OCI-M1 (cell line): ENCODE measurements at places on chromosomes 13 and 19.

- DNase-seq, result peak; percentile 98
These were observed 3.4 kb downstream of the BBC3 start for GRCh38 chr19:47227352-47228167.

GRCh38 chr13:30978981-30979956 is 46.8 kb downstream of the TEX26 start:
- DNase-seq, result peak; percentile 12

- no peak for DNase-seq
These were observed 93.8 kb downstream of the CRYL1 start for GRCh38 chr13:20431687-20432384.

DNA sequence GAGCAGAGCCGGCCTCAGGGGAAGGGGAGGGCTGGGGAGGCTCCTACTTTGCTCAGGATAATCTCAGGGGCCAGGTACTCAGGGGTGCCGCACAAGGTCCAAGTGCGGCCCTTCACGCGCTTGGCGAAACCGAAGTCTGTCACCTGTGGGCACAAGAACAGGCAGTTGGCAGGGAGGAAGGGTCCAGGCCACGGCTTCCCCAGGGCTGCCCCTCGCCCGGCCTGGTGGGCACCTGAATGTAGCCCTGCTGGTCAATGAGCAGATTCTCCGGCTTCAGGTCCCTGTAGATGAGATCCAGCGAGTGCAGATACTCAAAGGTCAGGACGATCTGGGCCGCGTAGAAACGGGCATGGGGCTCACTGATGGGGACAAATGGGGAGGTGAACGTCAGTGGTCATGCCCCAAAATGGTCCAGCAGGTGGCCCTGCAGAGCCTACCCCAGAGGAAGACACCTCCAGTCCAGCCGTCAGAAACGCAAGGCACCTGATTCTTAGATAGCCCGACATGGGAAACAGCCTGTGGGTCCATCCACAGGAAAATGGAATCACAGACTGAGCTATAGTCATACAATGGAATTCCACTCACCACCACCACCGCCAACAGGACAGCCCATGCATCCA is 7.1 kb upstream of the SAMD1 start:
- DNase-seq, result peak; percentile 65

DNA sequence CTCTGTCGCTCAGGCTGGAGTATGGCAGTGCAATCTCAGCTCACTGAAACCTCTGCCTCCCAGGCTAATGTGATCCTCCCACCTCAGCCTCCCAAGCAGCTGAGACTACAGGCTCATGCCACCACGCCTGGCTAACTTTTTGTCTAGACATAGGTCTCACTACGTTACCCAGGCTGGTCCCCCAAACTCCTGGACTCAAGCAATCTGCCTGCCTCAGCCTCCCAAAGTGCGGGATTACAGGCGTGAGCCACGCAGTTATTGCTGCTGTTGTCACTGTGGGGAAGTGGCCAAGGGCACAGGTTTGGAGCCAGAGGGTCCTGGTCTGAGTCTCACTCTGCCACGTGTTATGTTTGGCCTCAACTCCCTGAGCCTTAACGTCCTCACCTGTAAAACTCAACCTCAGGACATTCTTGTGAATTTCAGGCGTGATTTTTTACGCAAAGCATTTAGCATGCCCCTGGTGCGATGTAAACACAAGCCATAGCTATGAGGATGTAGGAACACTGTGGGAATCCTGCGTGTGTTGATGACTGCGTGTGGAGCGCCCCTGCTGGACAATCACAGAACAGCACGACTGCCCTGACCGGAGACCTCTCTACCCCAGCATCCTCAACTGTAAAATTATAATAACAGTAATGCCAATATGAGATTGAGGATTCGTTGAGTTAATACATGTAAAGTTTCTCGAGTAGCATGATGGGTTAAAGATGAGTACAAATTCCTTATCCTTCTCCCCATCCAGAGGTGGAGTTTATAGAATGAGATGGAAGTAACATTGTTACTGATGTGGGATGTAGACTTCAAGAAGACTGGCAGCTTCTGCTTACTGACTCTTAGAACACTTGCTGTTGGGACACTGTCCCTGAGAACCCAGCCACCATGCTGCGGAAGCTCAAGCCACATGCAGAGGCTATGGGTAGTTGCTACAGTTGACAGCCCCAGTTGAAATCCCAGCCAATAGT is 41.8 kb upstream of the PNMA8B start:
- peak; percentile 74 for DNase-seq

DNA sequence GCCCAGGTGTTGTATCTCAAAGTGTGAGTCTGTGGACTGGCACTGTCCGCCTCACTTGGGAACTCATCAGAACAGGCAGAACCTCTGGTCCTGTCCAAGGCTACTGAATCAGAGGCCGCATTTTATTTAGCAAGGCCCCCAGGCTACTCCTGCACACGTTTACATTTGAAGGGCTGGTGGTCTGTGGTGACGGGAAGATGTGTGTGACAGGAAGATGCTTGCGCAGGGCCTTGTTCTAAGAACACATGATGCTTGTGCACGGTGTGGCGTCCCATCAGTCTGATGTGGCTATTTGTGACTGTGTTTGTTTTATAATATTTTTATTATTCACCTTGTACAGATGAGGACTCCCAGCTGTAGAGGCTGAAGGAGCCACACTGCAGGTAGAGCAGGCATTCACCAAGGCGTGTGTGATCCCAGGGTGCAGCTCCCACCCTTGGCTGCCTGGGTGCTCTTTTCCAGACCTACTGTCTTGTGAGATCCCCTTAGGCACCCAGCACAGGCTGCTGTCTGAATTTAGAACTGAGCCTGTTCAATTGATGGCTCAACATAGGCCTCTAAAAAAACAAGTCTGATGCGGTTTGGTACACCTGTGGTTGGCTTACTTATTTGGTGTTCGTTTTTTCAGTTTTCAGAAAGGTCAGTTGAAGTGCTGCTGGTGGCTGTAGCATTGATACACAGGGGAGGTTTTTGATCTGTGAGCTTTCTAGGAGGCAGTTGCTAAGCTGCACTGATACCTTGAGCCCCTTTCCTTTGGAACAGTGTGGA is 3.1 kb downstream of the SLC25A15 start:
- DNase-seq, result no peak

GRCh38 chr19:40224342-40225150 is 1.9 kb downstream of the CCNP start:
- no peak for DNase-seq

DNA sequence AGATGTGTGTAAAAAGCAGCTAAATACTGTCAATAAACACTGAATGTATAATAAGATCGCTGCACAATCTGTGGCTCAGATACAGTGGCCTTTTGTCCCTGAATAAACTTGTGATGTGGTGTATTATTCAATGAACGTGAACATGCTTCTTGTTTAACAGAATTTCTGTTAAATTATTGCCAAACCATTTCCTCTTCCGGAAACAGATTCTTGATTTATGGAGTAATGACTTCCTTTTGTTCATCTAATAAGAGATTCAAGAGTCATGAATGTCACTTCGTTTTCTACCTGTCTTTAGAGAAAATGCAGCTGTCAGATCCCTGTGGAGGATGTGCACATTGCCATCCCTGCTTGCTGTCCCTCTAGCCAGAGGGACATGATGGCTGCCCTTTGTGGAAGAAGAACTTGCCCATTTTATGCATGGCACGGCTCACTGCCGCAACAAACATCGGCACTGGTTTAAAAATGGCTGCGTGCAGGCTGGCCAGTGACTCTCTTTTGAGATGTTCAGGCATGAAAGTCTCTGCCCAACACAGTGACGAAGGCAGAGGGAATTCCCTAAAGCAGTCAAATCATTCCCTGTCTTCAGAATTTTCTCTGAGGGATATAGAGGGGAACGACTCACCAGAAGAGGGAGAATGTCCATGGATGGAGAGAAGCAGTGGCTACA is 3.1 kb upstream of the TNFSF13B start:
- no peak for DNase-seq

DNA sequence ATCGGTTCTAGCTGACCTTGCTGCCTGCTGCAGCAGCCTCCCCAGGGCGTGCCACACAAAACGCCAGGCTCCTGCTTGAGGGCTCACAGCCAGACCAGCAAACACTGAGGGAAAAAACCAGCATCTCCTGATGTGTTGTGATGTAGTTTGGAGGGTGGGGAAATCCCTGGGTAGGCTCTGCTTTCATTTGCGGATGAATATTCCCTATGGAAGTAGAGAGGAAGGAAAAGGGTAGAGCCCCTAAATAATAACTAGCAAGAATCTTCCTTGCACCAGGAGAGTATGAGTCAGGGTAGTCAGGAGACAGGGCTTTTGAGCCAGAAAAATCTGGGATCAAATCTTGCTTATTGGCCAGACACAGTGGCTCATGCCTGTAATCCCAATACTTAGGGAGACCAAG is 545.3 kb downstream of the RFC3 start:
- DNase-seq, result no peak

DNA sequence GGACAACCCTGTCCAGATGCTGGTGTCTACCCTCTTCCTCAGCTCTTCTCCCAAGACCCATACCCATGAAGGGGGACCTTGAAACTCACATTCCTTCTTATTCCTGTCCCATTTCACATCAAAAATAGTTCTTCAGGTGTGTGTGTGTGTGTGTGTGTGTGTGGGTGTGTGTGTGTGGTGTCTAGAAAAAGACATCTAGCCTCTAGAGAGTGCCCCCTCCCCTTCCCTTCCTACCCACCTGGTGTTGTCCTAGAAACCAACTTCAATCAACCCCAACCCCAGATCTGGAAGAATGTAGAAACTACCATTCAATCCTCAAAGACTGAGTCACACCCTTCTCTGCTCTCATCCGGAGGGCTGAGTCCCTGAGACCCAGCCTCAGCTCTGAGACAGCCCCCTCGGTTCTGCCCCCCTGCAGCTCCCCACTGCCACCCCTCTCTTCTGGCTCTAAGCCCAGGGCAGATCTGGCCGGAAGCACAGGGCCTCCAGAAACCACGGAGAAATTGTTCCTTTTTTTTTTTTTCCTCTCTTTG is 3.5 kb downstream of the KCNN4 start:
- peak; percentile 93 for DNase-seq

- no peak for DNase-seq
These were observed 407.4 kb upstream of the ZNF507 start for GRCh38 chr19:31937983-31938382.

- peak; percentile 10 for DNase-seq
These were observed 167.0 kb upstream of the IPO5 start for GRCh38 chr13:97786510-97786909.

DNA sequence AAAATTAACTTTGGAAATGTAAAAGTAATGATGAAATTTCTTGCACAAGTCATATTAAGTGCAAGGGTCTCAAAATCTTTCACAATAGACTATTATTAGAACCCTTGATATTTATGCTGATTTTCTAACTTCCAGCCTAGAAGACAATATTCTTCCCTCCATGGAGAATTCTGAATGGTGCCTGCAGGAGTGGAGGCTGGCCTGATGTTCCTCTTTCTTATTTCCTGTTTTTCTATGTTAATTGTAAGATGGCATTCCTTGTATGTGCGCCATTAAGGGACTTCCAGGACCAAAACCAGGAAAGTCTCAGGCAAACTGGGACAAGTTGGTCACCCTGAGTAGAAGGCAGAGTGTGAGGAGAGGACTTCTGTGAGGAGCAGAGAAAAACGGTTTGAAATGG is 294.9 kb downstream of the DLEU7 start:
- peak; percentile 12 for DNase-seq

DNA sequence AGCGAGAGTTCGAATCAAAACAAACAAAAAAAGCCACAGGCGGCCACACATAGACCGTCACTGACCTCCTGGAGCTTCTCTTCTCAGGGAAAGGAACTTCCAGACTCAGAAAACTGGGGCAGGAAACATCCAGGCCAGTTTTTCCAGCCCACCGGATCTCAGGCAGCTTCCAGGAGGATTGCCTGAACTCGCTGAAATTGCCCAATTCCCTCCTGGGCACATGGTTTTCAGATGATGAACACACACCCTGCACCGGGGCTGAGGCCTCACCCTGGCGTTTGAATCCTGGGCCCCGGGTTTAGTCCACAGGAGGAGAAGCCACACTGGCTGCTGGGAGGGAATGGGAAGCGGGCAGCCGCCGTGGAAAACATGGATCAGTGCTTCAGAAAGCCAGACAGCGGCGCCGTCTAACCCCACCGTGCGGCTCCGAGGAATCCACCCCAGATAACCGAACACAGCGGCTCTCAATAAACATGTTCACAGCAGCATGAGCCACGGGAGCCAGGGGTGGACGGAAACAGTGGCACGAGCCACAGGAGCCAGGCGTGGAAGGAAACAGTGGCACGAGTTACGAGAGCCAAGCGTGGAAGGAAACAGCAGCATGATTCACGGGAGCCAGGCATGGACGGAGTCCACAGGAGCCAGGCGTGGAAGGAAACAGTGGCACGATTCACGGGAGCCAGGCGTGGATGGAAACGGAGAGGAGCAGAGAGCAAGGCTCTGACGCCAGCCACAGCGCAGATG is 18.2 kb upstream of the PTBP1 start:
- no peak for DNase-seq

DNA sequence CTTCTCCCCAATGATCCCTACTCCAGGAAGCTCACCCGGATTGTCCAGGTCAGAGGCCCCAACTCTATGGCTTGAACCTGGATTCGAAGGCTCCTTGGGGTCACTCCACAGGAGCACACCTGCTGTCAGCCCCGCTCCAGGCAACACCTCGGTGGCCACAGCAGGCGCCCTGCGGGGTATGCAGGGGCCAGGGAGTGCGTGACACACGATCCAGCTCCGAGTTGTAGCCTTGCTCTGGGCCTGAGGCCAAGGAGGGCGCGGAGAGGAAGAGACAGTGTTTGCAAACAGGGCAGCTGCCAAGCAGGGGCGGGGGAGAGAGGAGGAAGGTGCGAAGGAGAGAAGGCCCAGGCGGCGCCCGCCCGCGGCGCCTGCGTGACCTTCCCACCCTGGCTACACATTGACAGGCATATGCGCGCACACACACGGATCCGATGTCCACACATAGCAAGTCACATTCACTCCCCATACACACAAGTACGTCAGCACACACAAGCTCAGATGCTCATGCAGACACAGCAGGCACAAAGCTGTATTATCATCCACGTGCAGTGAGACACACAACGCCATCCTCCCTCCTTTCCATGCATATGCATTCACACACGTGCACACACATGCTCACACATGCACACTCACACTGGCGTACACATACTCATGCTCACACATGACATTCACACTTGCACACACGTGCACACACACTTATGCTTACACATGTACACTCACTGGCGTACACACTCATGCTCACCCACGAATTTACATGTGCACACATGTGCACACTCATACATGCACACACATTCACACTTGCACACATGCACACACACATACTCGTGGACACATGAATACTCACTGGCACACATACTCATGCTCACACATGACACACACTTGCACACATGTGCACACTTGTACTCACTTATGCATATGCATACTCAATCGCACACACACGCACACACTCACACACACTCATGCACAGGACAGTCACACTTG is 10.4 kb downstream of the SBK2 start:
- no peak for DNase-seq

- DNase-seq, result no peak
These were observed 455.9 kb downstream of the TDRD3 start for GRCh38 chr13:60852886-60853285.

- DNase-seq, result peak; percentile 60
These were observed 72.8 kb upstream of the PCDH8 start for GRCh38 chr13:52921194-52921593.

- DNase-seq, result no peak
These were observed 545.1 kb downstream of the EFNB2 start for GRCh38 chr13:105990256-105990958.

GRCh38 chr13:33367926-33368325 is 82.4 kb upstream of the STARD13 start:
- DNase-seq, result peak; percentile 81
